ENCODE measurements at places on chromosomes 7 and 10.
A peak's percentile ranks its signal among the peaks of the same experiment; 100 is the strongest.

DNA sequence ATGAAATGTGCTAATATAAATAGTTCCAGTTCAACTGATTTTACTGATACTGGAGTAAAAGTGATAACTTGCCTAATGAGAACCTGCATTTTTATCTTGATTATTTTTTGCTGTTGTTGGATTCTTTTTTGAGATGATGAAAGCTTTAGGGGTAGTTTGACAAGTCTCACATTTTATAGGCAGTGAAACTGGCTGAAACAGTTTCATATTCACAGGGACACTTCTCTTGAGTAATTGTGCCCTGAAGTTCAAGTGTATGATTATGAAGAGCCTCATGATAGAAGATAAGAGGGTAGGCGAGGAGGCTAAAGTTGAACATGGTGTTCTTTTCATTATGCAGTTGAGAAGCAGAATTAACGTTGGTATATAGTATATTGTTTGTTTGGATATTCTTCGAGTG lies 5.1 kb downstream of the AUTS2 start:
- DNase-seq, result no peak

GRCh38 chr7:6640246-6640721 lies 3.2 kb downstream of the ZNF316 start:
- DNase-seq, result no peak

GRCh38 chr7:89283302-89283701 lies 487.8 kb upstream of the TEX47 start:
- no peak for DNase-seq

GRCh38 chr10:90614631-90615030 lies 243.2 kb downstream of the HTR7 start:
- no peak for DNase-seq

DNA sequence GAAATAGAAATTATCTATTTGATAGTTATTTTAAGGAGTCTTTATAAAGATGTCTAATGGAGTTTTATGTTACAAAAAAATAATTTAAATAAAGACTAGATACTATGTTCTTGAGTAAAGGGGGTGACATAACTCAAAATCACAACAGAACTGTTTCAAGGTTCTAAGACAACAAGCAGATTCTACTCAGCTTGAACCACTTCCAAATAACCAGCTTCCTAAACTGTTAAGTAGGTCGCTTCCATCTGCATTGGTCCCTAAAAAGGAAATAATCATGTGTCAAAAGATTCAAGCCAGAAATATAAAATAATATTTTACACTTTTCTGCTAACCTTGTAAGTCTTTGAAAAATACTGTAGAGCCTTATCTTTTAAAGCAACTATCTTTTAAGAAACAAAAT lies 14.1 kb downstream of the SEM1 start:
- DNase-seq, result no peak

- DNase-seq, result no peak
Observed at GRCh38 chr10:122062831-122063674, 74.1 kb downstream of the TACC2 start.

DNA sequence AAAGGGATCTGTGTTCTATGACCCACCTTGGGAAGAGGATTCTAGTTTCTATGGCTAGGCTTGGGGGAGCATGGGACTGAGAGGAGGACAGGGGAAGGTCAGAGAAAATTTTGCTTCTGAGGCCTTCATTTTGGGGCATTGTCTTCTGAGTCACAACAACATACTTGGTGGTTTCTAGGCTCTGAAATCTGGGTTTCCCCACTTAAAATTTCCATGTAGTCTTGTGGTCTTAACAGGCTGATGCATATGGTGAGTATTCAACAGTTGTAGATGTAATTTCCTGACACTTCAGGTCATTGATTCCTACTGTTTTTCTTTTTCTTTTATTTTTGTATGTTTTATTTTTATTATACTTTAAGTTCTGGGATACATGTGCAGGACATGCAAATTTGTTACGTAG lies 88.5 kb downstream of the ANKRD7 start:
- no peak for DNase-seq

DNA sequence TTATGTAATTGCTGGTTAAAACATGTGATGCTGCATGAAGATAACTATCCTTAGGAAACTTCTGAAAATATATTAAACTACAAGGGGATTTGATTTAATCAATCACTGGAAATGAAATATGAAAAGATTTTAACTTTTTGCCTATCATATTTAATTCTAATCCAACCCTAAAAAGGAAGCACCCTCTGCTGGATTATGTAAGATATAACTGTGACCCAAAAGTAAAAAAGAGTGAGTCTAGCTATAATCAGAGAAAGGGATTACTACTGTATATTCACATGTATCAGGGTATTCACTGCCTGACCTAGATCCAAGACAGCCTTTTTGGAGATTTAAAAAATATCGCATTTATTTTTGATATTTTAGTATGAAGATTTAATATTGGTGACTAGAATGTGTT lies 295.5 kb downstream of the MDFIC start:
- no peak for DNase-seq

DNA sequence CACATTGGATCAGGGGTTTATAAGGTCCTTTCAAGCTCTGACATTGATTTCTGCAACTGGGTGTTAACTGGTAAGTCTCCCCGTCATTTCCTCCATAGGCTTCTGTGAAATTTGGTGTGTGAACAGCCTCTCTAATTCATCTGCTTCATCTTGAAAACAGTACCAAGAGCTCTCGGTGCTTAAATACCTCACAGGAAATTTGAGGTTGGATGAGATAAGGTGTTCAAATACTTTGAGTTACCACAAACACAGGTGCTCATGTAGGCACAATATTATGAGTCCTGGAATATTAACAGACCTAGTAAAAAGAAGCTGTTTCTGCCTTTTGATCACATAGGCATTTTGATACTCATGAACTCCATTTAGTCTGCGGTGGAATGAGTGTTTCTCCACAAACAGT lies 85.2 kb downstream of the RTKN2 start:
- no peak for DNase-seq

GRCh38 chr10:6493521-6494441 lies 86.3 kb downstream of the PRKCQ start:
- no peak for DNase-seq

DNA sequence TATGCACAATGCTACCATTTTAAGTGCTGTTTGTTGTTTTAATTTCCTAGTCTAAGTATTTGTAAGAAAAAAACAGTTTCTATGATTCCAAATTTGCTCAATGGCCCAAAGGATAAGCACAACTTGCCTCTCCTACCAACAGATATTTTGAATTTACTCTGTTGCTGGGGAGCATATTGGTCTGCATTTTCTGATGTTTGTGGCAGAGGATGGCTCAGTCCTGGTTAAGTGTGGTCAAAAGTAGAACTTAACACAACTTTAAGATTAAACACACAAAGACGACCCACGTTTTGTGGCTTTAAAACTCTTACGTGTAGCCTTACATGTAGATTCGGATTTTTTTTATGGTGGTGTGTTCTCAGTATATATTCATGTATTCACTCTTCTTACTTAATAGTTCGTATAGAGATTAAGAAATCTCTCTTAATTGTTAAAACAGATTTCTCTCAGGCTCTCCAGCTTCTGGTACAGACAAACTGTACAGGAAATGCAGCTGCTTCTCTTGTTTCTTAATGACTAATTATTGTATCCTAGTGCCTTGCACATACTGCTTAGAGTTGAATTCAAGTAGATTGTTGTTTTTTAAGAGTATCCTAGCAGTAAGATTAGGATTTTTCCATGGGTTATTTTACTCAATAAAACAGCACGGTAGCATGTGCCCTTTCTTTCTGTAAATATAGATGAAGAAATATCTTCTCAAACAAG lies 86.2 kb downstream of the GPR85 start:
- no peak for DNase-seq

DNA sequence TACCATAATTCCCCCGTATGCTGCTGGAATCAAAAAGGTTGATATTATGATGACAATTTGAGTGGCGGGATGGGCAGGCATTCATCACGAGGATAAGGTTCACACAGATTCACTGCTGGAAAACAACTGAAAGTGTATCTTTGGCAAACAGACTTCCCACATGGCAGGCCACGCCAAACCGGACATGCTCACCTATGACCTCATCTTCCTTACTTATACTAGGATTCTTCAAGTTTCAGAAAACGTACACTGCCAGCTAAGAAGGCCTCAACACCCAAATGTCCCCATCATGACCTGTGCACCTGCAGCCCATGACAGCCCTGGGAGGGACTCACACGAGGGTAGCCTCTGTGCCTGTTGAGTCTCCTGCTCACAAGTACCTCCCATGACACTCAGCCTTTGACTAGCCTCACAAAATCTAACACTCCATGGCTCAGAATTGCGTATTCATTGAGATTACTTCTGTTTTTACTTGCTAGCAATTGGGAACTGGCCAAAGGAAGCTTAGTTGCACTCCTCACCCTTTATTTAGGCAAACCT lies 259.0 kb upstream of the GHITM start:
- no peak for DNase-seq

DNA sequence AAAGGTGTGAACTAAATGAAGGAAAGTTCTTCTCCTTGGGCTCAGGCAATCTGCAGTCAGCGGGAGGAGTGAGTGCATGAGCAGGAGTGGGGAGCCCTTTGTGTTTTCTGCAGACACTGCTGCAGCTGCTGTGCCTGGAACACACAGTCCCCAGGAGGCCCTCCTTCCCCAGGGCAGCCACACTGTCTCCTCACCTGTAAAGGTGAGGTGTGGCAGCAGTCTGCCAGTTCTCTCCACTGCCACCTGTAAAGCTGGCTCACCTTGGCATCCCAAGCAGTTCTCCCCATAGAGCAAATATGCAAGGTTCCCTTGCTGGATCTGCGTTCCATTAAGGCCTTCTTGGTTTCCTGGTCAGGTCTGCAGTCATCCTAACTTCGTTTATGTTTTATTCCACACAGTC lies 5.2 kb upstream of the VWC2 start:
- DNase-seq, result no peak

DNA sequence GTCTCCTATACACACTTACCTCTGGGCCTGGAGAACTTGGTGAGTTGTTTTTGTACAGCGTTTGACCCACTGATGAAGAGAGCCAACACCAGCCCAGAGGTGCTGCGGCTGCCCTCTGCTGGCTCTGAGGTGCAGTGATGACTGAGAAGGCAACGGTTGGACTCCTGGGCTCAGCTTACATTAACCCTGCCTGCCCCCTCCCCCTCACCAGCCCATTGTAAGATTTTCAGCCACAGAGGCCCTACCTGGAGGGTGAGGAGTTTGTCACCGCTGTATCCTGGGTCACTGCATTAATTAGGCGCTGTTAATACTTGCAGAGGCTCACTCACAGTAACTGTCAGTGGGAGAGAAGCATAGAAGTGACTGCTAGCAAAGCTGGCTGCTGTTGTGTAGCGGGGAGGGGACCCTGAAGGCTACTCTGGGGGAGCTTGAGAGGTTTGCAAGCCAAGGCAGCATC lies 19.0 kb upstream of the ANKRD2 start:
- peak; percentile 86 for DNase-seq

- DNase-seq, result no peak
Observed at GRCh38 chr10:72414642-72415041, 59.9 kb upstream of the DNAJB12 start.

DNA sequence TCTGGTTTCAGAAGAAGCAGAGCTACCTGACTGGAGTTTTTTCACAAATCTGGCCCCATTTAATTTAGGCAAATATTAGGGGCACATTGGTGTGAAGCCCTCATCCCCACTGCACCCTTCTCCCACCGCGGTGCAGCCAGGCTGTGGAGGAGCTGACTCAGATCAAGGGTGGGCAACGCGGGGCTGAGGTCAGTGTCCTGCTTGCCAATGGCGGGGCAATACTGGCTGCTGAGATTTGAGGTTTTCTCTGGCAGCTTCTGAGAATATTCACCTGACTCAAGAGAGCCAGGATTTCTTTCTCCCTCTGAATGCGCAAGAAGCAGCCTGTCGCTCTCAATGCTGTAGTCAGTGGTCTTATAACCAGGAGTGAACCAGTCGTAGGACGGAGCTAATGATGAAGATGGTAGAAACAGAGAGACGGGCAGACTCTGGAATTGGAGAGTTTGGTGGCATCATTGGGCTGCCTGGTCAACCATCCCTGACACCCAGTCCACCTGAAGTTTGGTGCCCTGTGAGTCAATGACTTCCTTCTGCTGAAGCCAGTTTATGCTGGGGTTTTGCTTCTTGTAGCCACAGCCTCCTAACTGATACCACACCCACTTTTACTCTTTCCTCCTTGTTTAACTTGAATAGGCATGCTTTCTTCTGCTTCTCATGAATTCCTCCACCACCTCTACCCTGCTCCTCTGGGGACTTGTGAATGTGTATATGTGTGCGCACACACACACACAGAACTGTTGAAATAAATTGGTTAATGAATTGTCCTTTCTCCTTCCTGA lies 123.7 kb upstream of the CTBP2 start:
- no peak for DNase-seq

- DNase-seq, result no peak
Observed at GRCh38 chr10:104824380-104825006, 183.4 kb downstream of the SORCS3 start.

GRCh38 chr7:152338561-152338960 lies 97.2 kb downstream of the KMT2C start:
- DNase-seq, result no peak

GRCh38 chr10:27345455-27345920 lies 104.9 kb upstream of the ACBD5 start:
- no peak for DNase-seq

GRCh38 chr7:85815526-85815925 lies 628.7 kb upstream of the SEMA3D start:
- DNase-seq, result no peak

DNA sequence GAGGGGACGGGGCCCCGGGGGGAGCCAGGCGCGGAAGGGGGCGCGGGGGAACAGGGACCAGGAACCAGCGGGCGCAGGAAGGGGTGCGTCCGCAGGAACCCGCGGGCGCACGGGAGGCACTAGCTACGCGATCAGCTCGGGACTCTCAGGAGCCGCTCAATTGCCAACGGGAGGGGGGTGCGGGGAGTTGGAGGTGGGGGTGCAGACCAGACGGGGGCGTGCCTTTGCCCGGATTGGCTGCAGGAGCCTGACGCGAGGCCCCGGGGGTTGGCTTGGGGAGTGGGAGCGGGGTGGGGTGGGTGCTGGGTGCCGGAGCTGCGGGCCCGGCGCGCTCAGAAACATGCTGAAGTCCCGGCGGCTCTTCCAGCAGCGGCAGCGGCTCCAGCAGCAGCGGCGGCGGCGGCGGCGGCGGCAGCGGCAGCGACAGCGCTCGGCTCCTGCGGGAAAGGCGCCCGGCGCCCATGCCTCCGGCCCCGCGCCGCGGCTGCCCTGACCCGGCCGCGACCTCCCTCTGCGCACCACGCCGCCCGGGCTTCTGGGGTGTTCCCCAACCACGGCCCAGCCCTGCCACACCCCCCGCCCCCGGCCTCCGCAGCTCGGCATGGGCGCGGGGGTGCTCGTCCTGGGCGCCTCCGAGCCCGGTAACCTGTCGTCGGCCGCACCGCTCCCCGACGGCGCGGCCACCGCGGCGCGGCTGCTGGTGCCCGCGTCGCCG lies at the start of gene ADRB1:
TSS of gene ADRB1 (plus strand) at position 335 of the 715 bp plus-strand sequence. CDS start at position 602, 267 bp downstream.
- DNase-seq, result peak; percentile 76
